ENCODE measurements at places on chromosomes 3 and 15.

GRCh38 chr15:42158941-42159340 is 2.5 kb upstream of the PLA2G4F start:
- no peak for DNase-seq

DNA sequence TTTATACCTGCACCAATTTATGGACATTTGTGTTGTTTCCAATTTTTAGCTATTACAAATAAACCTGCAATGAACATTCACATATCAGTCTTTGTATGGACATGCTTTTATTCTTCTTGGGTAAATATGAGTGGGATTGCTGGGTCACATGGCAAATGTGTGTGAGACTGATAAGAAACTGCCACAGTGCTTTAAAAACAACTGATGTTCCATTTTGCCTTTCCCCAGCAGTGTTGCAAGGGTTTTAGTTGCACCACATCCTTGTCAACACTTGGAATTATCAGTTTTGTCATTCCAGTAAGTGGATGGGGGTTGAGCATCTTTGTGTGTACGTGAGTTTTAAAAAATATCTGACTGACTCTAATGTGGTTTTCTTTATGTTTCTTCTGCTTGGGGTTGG is 191.2 kb downstream of the PLCL2 start:
- no peak for DNase-seq

DNA sequence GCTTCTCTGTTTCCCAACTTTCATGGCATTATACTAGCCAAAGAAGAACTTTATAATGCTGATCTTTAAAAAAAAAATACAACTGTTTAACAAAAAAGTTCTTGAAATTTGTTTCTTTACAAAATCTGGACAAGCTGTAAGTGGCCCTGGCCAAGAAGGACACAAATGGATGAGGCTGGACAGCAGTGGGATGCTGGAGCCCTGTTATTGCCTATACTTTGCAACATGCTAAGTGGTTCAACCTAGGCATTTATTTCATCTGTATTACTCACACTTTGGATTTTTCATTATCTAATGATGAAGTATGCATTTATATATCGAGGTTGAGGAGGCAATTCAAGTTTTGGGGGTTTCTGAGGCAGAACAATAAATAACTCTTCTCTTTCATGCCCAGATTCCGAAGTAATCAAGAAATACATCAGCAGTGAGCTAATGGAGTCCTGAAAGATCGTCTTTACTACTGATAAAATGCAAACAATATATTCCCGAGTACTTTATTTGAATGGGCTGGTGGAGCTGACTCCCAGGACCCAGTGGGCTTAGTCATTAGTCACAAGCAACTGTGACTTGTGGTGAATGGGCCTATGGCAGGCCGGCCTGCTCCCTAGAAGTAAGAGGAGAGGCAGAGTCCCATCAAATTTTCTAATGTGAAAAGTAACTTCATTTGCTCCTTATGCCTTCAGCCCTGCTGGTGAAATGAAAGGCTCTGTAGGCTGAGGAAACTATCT is 177.3 kb upstream of the DPH6 start:
- no peak for DNase-seq

DNA sequence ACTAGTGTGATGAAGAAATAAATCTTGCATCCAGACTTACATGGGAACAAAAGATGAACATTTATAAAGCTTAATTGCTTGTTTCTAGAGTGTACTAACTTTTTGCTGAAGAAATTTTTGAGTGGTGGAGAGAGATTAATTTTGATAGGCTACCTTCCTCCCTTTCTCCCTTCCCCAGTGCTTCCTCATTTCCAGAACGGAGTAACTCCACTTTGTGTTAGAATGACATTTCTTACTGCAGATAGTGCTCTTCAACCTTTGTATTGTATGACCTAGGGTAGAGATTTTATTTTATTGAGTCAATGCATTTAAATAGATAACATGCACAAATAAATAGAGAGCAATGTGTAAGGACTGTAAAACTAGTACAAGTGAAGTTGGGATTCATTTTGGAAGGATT is 1.9 kb downstream of the ATP1B3 start:
- no peak for DNase-seq

- DNase-seq, result no peak
Observed at GRCh38 chr3:150293401-150294001, 114.6 kb upstream of the TSC22D2 start.

DNA sequence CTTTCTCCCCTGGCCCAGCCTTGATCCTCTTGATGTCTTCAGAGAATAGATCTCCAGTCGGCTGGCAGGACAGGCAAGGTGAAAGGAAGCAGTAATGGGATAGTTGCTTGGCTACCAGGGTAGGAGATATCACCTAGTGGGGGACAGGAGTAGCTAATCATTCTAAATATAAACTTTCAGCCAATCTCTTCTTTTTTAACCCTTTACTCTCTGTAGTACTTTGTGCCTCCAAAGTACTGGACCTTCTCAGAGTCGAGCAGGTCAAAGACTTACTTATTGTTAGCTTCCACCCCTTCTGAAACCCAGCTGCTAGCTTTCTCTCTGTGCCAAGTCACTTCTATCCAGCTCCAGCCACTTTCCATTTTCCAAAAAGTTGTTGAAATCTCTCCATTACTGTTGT is 43.4 kb upstream of the FILIP1L start:
- no peak for DNase-seq

DNA sequence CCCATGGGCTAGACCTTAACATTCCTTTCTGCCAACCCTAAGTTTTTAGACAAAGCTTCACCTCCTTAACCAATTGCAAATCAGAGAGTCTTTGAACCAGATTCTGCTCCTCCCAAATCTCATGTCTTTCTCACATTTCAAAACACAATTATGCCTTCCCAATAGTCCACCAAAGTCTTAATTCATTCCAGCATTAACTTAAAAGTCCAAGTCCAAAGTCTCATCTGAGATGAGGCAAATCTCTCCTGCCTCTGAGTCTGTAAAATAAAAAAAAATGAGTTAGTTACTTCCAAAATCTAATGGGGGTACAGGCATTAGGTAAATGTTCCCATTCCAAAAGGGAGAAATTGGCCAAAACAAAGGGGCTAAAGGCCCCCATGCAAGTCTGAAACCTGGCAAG is 43.8 kb upstream of the MYRIP start:
- no peak for DNase-seq

GRCh38 chr3:48232734-48233133 is 8.2 kb upstream of the ZNF589 start:
- peak; percentile 72 for DNase-seq

GRCh38 chr15:89964232-89964954 is 36.7 kb upstream of the ZNF710 start:
- DNase-seq, result no peak

DNA sequence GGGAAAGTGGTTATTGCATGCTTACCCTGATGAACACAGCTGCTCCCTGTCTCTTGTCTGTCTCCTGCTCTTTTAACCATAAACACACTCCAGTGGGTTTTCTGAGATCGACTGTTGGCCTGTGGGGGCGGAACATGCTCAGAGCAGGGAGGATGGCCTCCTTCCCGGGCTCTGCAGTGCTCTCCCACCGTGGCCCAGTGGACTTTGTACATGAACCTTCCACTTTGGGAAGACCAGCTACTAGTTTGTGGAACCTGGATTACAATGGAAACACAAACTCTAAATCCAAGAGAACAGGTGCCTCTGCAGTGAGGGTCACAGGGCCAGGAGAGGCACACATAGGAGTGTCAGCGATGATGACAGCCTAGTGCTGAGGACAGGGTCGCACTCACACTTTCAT is 56.5 kb downstream of the KLF13 start:
- DNase-seq, result no peak

GRCh38 chr3:194124193-194124592 is 11.8 kb upstream of the HES1 start:
- no peak for DNase-seq

DNA sequence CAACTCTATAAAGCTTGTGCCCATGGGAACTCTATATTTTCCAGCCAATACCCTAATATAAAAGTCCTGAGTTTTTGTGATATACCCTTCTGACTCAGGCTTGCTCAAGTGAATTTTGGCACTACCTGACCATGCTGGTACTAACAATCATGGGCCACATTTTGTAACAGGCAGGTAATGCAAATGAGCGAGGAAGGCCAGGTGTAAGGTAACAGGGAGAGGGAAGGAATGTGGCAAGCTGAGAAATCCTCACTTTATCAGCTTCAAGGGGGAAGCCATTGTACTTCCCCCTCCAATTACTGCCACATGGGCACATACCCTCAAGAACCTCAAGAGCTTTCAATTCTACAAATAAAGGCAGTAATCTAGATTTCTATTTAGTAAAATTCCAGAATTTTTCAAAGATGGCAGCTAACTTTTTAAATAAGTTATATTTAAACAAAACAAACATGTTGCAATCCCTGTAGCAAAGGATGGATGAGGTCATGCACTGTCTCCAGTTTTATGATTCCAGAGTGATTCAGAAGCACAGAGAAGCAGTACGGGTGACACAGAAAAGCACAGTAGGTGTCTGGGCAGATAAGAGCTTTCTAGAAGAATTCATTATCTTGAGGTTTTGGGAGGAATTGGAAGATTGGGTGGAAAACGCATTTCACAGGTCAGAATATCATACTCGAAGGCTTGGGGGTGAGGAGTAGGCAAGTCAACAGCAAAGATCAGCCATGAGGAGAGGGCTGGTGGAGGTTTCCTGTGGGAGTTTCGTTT is 87.6 kb downstream of the FOXP1 start:
- DNase-seq, result no peak

DNA sequence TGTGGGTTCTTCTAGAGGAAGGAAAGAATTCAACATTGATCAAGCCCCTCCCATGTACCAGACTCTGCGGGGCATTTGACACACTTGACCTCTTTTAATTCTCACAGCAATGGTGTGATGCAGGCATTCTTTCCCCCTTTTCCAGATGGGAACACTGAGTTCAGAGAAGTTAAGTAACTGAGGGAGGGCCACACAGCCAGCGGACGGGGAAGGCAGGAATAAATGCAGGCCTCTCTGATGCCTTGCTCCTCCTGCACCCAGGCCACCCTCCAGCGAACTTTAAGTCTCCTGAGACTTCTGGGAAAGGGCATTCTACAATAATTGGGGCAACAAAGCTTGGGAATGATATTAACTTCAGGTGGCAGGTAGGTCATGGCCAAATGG is 227.4 kb downstream of the UACA start:
- DNase-seq, result no peak

- DNase-seq, result no peak
Observed at GRCh38 chr3:65873028-65873427, 165.7 kb downstream of the MAGI1 start.

- DNase-seq, result no peak
Observed at GRCh38 chr3:160259589-160259988, 34.4 kb downstream of the C3orf80 start.

GRCh38 chr3:171187706-171188290 is 161.3 kb upstream of the SLC2A2 start:
- peak; percentile 13 for DNase-seq

DNA sequence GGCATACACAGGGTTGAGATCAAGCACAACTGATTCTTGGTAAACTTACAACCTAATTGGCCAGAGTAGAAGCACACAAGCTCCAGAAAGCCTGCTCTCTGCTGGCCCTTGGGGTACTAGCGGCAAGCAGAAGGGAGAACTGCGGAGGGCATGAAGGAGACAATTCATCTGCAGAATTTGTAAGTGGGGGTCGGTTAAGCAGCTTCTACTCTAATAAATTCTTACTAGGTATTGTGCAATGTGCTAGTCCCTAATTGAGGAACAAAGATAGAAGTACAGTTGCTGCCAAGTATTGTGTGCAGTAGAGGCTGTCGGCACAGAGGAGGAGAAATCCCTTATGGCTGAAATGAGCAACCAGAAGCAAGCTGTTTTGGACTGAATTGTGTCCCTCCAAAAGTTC is 91.2 kb upstream of the VEPH1 start:
- DNase-seq, result no peak

- DNase-seq, result peak; percentile 63
Observed at GRCh38 chr3:13214847-13215472, 141.7 kb upstream of the IQSEC1 start.

GRCh38 chr15:70857562-70858285 is 3.8 kb upstream of the LARP6 start:
- DNase-seq, result no peak

DNA sequence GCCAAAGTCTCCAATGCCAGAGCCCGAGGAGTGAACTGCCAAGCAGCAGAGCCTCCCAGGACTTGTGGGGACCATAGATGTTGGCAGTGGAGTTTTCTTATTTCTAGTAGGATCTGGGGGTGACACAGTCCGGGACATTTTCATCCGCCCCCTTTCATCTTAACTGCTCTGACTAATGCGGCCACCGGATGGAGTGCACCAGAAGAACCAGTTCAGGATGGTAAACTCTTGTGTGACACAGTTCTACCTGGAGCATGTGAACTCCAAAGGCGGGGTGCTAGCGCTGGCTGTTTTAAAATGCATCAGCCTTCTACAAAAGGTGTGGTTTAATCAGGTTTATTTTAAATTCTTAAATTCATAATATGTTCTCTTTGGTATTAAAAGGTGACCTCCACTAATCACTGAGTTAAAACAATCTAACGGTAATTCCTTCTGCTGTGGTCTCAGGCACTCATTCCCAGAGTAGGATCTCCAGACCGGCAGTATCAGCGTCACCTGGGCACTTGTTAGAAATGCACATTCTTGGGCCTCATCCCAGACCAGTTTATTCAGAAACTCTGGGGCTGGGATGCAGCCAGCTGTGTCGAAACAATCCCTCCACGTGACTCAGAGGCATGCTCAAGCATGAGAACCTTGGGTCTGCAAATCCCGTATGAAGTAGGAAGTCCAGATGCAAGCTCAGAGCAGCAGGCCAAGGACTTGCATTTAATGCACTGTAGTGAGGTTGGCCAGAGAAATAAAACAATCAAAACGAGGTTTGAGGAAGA is 105.5 kb downstream of the GABRB3 start:
- DNase-seq, result peak; percentile 3

- DNase-seq, result no peak
Observed at GRCh38 chr15:56227306-56227705, 16.4 kb downstream of the RFX7 start.

GRCh38 chr3:168624892-168625448 is 529.2 kb upstream of the GOLIM4 start:
- DNase-seq, result no peak

GRCh38 chr3:144770281-144770680 is 798.7 kb downstream of the DIPK2A start:
- no peak for DNase-seq

- DNase-seq, result no peak
Observed at GRCh38 chr15:62950462-62950931, 92.0 kb upstream of the TPM1 start.
